ENCODE measurements at places on chromosomes 3 and 15.

DNA sequence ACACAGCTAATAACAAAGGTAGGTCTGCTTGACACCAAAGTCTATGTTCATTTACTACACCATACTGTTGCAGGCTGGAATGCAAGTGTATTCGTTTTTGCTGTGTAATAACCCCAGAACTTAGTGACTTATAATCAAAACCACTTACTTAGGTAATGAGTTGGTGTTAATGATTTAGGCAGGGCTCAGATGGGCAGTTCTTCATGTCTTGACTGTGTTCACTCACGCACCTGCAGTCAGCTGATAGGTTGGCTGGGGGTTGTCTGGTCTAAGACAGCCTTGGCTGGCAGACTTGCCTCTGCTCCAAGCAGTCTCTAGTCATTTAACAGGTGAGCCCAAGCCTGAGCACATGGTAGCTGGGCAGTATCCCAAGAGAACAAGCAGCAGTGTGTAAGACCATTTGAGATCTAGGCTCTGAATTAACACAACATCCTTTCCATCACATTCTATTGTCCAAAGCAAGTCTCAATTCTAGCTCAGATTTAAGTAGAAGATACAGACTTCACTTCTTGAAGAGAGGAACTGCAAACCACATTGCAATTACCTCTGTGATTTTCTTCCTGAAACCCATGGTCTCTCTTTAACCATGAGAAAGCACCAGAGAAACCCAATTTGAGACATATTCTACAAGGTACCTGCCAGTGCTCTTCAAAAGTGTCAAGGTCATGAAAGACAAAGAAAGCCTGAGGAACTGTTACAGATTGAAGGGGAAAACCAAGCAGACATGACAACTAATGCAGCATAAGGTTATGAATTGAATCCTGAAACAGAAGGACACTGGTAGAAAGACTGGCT, 13.3 kb upstream of the DCLK3 start:
- no peak for DNase-seq

- no peak for DNase-seq
These were observed 98.6 kb upstream of the ETV5 start for GRCh38 chr3:186207515-186207914.

- DNase-seq = no peak
These were observed 1251.4 kb downstream of the ROBO1 start for GRCh38 chr3:78516437-78516836.

DNA sequence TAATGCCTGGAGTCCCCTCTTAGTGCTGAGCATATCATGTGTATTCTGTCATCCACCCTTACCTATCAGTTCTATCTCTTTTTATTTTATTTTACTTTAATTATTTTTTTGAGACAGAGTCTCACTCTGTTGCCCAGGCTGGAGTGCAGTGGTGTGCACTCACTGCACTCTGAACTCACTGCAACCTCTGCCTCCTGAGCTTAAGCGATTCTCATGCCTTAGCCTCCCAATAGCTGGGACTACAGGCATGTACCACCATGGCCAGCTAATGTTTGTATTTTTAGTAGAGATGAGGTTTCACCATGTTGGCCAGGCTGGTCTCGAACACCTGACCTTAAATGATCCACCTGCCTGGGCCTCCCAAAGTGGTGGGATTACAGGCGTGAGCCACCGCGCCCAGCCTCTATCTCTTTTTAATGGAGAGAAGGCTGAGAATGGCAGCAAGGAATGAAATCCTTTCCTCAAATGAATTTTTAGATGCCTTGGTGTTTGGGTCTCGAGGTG, 11.4 kb downstream of the SACM1L start:
- no peak for DNase-seq

- no peak for DNase-seq
These were observed 65.7 kb upstream of the PROK2 start for GRCh38 chr3:71850654-71851053.

- no peak for DNase-seq
These were observed 102.4 kb upstream of the HACD2 start for GRCh38 chr3:123687286-123687685.

DNA sequence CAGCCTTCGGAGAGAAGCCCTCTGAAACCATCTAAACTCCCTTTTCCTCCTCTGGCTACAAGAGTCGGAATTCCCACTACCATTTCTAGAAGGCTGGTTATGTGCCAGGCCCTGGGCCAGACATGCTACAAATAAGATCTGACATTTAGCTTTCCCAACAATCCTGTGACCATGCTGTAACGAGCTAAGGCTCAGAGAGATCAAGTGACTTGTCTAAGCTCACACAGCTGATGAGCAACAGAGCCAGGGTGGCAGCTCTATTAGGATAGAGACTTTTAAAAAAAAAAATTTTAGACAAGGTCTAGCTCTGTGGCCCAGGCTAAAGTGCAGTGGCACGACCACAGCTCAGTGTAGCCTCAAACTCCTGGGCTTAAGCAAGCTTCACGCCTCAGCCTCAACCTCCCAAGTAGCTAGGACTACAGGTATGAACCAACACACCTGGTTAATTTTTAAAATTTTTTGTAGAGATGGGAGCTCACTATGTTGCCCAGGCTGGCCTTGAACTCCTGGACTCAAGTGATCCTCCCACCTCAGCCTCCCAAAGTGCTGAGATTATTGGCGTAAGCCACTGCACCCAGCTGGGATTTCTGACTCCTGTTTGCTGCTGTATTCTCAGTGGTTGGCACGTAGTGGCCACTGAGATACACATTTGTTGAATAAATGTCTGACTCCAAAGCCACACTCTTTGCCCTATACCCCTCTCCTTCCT, 34.6 kb downstream of the LSM3 start:
- DNase-seq = no peak

DNA sequence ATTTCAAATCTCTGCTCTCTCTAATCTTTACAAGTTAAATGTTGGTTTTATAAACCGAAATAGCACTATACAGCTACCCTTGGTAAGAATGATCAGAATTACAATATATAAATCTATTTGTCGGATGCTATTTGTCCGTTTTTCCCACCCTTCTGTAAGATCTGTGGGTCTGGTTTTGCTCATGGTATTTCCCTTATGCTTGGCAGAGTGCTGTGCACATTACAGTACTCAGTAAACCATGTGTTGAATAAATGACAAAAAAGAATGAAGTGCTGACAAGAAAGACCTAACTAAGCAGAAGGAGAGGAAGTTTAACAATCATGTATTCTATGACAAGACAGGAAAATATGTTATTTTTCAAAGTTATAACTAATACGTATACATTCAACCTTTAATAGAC, 827.2 kb downstream of the ROBO1 start:
- no peak for DNase-seq

DNA sequence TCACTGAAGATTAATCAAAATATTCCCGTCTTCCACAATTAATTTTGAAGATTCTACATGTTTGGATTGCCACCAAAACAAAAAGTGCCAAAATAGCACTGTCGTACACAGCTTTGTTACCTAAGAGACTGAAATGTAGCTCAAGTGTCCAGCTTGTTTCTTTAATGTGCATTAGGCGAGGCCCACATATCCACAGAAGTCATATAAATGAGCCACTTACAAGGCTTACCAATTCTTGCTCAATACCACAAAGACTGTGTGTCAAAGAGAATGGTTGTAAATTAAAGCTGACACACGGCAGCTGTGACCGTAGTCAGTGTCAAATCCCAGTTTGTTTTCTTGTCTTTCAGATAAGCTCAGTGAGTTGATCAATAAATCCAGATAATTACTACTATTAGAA, 639.4 kb upstream of the TBL1XR1 start:
- DNase-seq = no peak

- peak; percentile 39 for DNase-seq
These were observed 137.5 kb downstream of the XXYLT1 start for GRCh38 chr3:195133462-195133861.

GRCh38 chr3:187827723-187828122, 82.5 kb upstream of the BCL6 start:
- DNase-seq = no peak

DNA sequence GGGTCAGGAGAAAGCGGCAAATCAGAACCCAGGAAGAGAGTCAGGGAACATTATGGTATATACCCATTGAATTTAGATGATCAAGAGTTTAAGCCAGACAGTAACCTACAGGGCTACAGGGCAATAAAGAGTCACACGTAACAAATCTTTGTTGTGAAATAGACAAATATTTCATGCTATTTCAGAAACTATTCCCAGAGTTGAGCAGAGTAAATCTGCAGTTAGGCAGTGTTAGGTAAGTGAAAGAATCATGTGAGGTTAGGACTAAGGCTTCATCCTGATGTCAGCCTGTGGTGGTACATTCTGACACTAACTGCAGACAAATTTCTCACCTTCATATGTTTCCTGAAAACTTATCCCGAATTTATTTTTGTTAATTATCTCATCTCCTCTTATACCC, 153.0 kb downstream of the UBE2E2 start:
- DNase-seq = no peak

DNA sequence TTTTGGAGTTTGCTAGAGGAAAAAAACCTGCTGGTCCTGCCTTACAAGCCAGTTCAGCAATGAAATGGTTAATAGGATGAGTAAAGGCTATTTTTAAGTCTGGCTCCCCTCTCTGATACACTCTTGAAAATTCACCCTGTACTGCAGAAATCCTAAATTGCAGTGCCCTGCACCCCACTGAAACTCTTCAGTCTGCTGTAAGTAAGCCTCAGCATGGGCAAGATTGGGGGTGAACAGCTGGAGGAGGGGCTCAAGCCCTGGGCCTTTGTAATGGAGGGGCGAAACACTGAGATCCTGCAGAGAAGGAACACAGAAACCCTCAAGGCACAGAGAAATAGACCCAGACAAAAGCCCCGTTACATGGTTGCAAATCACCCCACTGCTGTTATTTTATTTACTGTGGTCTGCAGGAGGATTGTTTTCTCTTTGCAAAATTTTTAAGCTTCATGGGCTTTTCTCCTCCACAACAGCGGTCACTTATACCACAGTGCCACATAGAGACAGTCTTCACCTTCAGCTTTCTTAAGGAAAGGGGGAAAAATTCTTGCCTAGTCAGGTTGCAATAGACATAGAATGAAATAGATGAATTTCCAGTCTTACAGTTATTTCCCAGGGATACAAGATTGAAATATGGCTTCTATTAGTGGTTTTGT, 45.0 kb downstream of the SOX2 start:
- no peak for DNase-seq

DNA sequence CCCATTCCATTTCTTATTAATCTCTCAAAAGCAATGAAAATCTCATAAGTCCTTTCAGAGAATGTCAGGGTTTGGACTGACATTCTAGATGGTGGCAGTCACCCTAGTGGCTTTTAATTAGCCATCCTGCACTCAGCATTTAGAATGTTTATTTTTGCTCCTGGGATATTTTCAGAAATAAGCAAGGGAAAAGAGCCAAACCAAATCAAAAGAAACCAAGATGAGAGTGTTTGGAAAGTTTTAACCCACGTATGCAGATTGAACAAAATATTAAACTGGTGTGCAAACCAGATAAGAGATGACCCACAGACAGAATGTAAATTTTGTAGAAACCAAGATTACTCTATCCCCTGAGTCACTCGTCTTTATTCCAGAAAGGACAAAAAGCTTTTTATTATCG, 275.8 kb downstream of the SQOR start:
- no peak for DNase-seq

- no peak for DNase-seq
These were observed 58.7 kb upstream of the TGFBR2 start for GRCh38 chr3:30547716-30548115.

DNA sequence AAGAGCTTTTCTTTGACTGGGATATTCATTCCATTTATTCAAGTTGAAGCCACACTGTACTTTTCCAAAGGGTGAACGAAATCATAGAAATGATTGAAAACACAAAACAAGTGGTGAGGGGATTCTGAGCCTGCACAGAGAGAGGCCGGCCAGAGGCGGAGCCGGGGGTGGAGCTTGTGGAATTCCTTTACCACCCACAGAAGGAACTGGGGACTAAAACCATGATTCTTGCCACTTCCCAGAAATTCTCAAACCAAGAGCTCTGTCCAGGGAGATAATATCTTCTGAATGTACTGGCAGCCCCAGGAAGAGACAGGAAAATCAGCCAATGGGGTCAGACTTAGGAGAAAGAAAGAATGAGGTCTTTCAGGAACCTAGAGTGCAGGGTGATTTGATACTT, 20.8 kb downstream of the FBN1 start:
- DNase-seq = no peak

- no peak for DNase-seq
These were observed 1.3 kb downstream of the ZNF445 start for GRCh38 chr3:44476181-44476611.

- DNase-seq = no peak
These were observed 102.3 kb downstream of the NECTIN3 start for GRCh38 chr3:111173906-111174305.

DNA sequence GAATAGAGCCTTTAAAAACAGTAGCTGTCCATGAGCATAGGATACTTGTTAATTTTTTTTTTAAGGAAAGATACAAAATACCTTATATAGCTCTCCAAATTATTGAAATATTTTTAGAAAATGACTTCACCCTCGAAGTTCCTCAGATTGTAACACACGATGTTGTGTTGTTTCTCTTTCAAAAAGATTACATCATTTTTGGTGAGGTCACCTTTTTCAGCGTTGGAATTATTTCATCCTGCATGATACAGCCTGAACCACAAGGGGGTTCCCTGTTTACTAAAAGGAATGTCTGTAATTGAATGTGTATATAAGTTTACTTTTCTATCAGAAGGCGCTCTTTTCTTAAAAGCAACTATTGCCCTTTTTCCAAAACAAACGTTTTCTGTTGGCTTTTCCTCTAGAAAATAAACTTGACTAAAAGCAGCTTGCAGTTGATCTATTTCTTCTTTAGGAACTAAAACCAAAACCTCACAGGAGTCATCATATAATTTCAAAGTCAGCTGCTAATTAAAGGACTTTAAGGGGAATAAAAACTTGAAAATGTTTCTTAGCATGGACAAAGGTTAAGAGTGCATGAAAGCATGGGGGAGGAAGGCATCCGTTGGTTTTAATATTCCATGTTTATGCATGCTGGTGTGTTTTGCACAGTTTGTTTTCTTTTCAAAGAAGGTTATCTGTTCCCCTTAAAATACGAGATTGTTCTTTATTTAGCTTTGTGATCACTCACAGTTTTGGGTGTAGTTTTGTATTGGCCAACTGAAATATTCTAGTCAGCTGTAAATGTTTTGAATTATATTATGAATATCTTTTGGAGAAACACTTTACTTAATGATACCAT, 29.4 kb downstream of the LYSMD4 start:
- DNase-seq = no peak

DNA sequence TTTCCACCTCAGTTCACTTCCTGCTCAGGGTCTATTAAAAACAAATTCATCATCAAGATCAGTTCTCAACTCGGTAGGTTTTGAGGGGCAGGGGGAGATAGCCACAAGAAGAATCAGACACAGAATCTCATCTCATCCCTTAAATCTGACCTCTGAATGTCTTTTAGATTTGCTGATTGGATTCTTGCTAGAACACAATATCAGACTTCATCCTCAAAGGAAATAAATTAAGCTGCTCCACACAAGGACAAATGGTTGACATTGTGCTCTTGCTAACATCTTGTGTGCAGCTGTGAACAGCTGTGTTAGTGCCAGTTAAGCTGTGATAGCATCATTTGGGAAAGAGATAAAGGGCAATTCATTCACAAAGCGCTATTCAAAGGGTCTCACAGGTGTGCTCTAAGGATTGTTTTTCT, 184.0 kb upstream of the ADAMTS9 start:
- no peak for DNase-seq

- no peak for DNase-seq
These were observed 995 bp downstream of the ADAMTS17 start for GRCh38 chr15:100340721-100341238.

- no peak for DNase-seq
These were observed 454.7 kb downstream of the PYDC2 start for GRCh38 chr3:191915712-191916111.

Measured in T-helper 17 cell (primary cell).